Occipital lobe (tissue), 3 donors: ENCODE measurements at places on chromosomes 1 and 21. TPM values are rescaled to one million over a fixed set of nuclear protein-coding genes. Genes with fewer than 3 reads are reported as not detected.

The TCHH gene
- total RNA-seq: not detected

The CDK18 gene
- total RNA-seq: 0.16 TPM

The REN gene
- total RNA-seq: not detected

The RCAN3 gene
- 10.6 TPM for total RNA-seq

The FAM72D gene
- 1.1 TPM for total RNA-seq

The TDRD10 gene
- total RNA-seq: 0.16 TPM

The KRTAP12-4 gene
- total RNA-seq: not detected
